ENCODE measurements at places on chromosomes 7 and 10. TPM values are rescaled to one million over a fixed set of nuclear protein-coding genes. Genes with fewer than 3 reads are reported as not detected.

HOXA7 gene
- total RNA-seq, result not detected

BLNK gene
- total RNA-seq, result not detected

PRLHR gene
- total RNA-seq, result not detected

GIMAP2 gene
- 117 TPM for total RNA-seq

PNLIP gene
- total RNA-seq, result not detected

PSAP gene
- 166 TPM for total RNA-seq

ELN gene
- not detected for total RNA-seq

HOXA2 gene
- total RNA-seq, result not detected

HHEX gene
- total RNA-seq, result not detected

TRPV5 gene
- total RNA-seq, result not detected
